ENCODE measurements at places on chromosomes 11 and 22.
A peak's percentile ranks its signal among the peaks of the same experiment; 100 is the strongest.

DNA sequence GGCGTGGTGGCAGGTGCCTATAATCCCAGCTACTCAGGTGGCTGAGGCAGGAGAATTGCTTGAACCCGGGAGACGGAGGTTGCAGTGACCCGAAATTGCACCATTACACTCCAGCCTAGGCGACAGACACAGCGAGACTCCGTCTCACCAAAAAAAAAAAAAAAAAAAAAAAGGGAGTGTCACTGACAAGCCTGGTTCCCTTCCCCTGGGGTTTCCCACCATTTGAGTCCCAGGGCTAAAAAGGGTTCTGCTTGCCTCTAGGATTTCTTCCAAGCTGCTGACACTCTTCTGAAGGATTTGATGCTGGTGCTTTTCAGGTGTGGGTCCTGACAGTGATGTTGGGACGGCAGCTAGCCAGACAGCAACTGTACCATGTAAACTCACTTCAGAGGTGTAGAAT is 1.3 kb upstream of the CCDC88B start:
- DNase-seq = no peak

- DNase-seq = no peak
Observed at GRCh38 chr22:31692186-31692886, 30.3 kb upstream of the PISD start.

DNA sequence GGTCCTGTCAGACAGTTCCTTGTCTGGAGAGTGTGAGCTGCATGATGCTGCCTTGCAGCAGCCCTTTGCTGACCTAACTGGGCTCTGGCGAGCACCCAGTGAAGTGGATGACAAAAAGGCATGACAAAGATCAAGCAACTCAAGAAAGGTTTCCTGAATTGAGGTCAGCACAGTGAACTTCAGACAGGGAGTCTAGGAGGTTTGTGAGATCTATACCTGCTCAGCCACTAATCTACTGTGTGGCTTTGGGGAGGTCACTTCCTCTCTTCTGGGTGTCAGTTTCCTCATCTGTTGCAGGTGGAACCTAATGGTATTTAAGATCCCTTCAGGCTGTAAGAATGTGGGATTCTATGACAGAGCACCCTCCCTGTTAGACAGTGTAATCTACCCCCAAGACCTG is 213.9 kb upstream of the NARS2 start:
- no peak for DNase-seq

DNA sequence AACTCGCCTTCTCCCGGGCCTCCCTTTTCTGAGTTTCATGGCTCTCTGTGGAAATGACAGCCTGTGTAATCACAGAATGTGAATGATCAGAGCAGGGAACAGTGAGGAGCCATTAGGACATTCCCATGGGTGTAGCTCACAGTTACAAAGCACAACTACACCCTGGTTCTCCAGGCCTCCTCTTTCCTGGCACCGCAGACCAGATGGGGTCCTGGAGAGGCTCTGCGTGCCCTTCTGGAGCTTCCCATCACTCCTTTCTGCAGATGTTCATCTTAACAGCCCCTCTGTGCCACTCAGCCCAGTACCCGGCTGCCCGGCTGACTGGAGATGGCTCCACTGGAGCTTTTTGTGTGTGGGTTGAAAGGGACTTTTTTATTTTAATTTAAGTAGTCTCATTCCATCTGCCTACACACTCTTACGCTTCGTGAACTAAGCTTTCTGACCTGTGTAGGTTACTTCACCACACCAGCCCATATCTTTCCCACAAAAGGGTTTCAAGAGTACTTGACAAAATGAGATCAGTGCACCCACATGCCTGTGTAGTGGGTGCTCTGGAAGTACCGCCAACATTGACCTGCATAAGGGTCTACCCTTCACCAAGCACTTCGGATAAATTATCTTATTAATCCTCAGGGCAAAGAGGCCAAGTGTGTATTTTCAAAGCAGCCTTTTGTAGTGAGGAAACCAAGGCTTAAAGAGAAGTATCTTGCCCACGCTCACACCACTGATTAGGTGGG is 29.8 kb downstream of the SREBF2 start:
- DNase-seq = no peak

GRCh38 chr11:64121663-64122410 is 44.1 kb downstream of the MACROD1 start:
- DNase-seq = no peak

DNA sequence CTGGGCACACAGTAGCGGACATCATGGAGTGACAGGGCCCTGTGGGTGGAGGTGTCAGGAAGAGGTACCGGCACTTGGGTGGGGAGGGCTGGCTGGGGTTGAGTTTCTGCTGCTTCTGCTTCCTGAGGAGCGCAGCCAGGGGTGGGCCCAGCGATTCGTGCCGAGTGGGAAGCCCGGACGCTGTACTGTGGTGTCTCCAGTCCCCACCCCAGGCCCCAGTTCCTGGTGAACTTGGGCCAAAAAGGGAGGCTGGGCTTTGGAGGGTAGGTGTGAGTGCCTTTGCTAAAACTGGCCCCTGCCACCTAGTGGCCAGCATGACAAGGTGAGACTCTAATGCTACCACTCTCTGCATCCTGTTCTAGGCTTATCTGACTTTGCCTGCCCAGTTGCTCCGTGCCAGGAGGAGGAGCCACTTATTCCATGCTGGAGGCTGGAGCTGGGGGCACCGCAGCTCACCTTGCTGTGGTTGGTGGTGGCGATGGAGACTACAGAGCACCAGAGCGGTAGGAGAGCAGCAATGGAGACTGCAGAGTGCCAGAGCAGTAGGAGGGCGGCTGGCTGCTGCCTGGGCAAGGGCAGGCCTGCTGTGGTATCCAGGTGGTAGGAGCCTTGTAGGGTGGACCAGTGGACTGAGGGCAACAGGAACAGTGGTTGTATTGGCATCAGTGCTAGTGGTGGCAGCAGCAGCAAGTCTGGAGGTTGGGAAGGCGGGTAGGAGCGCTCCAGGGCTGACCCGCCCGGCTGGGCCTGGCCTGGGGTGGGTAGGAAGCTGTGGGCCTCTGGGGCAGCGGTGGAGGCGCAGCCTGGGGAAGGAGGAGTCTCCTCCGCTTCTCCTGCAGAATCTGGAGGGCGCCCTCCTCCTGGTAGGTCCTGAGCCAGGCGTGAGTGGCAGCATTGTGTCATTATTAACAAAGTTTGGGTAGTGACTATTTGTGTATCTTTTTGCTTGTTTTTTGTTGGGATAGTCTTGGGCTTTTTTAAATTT is 2.2 kb upstream of the RFPL2 start:
- peak; percentile 36 for DNase-seq

DNA sequence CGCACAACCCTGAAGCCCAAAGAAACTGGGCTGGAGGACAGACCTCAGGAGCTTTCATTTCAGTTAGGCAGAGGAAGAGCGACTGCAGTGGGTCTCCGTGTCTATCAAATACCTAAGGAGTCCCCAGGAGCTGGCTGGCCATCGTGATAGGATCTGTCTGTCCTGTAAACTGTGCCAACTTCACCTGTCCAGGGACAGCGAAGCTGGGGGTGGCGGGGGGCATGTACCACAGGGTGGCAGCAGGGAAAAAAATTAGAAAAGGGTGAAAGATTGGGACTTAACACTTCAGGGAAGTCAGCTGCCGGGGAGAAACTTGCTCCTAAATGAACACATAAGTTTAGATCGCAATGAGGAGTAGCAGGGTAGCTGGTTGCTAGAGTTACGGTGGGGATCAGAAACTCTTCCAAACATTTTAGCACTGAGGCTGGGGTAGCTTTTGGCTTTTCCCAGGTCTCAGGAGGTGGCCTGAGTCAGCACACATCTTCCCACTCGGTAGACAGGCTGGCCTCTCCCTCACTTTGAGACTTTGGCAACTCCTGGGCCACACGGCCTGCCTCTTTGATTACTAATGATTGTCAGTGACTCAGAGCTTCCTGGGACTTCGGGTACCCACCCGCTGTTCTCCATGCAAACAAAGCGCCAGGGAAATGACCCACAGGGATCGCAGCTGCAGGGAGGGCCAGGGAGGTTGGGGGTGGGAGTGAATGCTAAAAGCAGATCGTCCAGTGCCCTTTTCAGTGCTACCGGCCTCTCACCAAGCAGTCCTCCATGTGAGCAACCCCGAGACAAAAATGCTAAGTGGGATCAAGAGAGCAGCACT is 2.9 kb upstream of the MTFP1 start:
- peak; percentile 50 for DNase-seq
